Left lobe of liver (tissue), 2 donors: ENCODE measurements at places on chromosomes 7 and 10.

- no peak for DNase-seq
These were observed 5.4 kb downstream of the VWC2 start for GRCh38 chr7:49778731-49779270.

DNA sequence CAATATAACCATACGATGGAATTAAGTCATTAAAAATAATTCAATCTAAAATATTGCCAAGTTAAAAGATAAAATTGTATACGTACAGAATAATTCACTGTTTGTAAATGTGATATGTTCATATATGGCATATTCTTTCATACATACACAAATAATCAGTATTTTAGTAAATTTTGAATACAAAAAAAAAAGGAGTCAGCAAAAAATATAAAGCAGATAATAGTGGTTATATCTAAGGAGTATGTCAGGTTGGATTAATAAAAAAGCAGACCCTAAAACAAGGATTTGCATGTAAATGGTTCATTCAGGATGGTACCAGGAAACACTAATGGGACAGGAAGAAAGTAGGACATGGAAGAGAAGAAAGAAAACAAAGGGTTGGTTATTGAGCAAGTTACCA is 59.5 kb downstream of the XPNPEP1 start:
- no peak for DNase-seq

DNA sequence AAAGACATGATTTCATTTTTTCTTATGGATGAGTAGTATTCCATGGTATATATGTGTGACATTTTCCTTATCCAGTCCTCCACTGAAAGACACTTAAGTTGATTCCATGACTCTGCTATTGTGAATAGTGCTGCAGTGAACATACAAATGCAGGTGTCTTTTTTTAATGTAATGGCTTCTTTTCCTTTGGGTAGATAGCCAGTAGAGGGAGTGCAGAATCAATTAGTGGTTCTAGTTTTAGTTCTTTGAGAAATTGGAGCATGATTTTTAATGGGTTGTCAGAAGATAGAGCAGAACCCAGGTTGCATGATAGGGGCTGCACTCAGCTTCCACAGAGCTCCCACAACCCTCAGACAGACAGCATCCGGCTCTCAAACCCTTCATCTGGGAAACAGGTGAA is 152.9 kb upstream of the PLXDC2 start:
- DNase-seq = no peak

DNA sequence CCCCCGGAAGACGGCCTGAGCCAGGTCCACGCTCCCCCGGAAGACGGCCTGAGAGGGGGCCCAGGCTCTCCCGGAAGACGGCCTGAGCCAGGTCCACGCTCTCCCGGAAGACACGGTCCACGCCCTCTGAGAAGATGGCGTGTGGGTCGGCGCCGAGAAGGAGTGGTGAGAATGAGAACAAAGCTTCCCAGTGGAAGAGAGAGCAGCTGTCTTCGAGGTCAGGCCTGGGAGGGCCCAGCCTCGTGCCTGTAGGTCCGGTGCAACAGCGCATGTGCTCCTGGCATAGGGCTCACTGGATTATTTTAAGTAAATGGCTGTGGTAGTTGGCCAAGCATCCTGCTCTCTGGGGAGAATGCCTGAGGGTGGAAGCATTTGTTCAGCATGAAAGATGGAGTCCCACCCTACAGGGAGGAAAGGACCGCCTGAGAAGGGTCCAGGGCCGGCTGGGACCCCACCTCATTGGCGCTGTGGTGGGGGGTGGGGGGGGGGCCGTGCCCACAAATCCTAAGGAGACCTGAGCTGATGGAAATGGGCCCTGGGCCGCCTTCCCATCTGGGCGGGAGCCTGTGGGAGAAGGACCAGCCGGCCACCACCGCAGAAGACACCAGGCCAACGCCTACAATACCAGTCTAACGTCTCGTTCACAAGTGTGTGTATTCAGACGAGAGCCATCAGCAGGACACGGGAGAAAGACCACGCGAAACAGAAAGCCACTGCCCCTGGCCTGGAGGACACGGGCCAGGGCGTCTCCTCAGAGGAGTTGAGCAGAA is 210.0 kb downstream of the WDR37 start:
- no peak for DNase-seq
